LNCaP clone FGC (cell line): ENCODE measurements at places on chromosomes 13 and 19.
A peak's percentile ranks its signal among the peaks of the same experiment; 100 is the strongest.

DNA sequence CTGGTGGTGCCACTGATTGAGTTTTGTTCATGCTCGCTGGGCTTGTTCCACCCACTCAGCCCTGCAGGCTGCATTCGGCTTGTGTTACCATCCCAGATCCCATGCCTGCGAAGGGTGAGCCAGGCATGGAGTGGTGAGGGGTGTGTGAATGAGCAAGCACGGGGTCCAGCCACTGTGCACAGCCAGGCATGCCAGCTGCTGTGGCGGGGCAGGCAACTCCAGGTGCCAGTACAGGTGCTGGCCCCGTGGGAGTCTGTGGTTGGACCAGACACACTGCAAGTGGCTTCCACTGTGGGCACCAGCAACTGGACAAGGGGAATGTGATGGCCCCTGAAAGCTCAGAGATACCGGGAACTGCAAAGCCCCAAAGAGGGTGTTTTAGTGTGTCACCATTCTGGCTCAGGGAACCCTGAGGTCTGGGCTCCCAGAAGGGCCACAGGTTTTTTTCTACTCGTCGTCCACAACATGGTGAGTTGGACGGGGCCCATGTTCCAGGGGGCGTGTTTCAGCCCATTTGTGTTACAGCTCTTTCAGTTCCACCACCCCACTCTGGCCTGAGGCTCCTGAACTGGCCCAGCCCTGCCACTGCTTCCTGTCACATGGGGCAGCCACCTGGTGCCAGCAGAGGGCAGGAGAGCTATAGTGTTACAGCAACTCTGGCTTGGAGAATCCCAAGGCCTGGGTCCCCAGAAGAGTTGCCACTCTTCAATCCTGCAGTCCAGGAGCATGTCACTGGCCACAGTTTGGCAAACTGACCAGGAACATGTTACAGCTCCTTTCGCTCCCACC is 217.0 kb upstream of the OBI1 start:
- no peak for DNase-seq

- DNase-seq, result peak; percentile 0
Observed at GRCh38 chr13:37194428-37194861, 89.0 kb upstream of the CSNK1A1L start.

- no peak for DNase-seq
Observed at GRCh38 chr19:19120308-19121231, 17.7 kb downstream of the TMEM161A start.

- DNase-seq, result peak; percentile 58
Observed at GRCh38 chr19:35879770-35880317, 11.5 kb downstream of the APLP1 start.

DNA sequence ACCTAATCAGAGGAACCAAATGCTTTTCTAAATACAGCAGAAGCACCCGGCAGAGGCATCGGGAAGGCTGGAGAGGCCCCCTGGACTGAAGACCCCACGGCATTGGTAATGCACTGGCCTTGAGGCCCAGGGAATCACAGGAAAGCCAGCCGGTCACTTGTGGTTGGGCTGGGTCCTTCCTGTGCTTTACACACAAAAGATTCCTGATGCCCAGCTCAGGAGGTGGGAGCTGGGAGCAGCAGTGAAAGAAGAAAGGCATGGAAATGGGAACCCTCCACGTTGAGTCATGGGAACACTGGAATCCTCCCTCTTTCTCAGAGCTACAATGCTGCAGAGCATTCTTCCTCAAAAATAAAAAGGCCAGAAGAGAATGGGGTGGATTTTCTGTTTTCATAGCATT is 126.4 kb downstream of the TNFRSF19 start:
- DNase-seq, result no peak

GRCh38 chr13:27263438-27263837 is 7.2 kb upstream of the RASL11A start:
- no peak for DNase-seq

GRCh38 chr13:103466761-103467160 is 400.5 kb upstream of the SLC10A2 start:
- DNase-seq, result no peak

GRCh38 chr13:40251343-40252032 is 415.0 kb downstream of the FOXO1 start:
- no peak for DNase-seq

DNA sequence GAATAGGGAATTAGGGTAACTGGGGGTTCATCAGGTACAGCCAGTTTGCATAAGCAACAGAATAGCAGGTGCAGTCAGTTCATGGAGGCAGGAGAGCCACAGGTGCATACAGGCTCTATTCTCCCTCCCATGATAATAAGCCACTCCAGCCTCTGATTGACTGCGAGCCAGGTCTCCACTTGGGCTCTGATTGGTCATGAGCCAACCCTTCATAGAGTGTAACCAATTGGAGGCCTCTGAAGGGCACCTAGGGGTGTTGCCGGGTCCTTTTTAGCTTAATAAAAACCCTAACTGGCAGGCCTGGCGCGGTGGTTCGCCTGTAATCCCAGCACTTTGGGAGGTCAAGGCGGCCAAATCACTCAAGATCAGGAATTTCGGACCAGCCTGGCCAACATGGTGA is 8.7 kb upstream of the CKM start:
- no peak for DNase-seq

DNA sequence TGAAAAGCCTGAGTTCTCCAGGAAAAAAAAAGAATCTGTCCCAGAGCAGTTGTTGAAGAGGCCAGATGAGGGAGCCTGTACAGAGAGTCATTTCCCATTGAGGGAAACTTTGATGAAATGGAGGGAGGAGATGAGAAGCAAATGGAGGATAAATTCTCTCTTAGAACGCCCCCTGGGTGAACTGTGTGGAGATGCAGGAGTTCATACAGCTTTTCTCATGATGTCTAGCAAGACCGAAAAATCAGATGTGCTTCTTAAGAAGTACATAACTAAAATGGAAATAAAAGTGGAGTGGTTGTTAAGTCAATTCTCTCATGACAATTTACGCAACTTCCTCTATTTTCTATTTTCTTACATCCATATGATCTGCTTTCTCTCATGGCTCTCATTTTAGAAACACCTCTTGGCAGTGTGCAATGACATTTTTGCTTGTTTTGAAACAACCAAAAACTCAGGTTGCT is 1263.1 kb downstream of the PCDH9 start:
- peak; percentile 25 for DNase-seq

DNA sequence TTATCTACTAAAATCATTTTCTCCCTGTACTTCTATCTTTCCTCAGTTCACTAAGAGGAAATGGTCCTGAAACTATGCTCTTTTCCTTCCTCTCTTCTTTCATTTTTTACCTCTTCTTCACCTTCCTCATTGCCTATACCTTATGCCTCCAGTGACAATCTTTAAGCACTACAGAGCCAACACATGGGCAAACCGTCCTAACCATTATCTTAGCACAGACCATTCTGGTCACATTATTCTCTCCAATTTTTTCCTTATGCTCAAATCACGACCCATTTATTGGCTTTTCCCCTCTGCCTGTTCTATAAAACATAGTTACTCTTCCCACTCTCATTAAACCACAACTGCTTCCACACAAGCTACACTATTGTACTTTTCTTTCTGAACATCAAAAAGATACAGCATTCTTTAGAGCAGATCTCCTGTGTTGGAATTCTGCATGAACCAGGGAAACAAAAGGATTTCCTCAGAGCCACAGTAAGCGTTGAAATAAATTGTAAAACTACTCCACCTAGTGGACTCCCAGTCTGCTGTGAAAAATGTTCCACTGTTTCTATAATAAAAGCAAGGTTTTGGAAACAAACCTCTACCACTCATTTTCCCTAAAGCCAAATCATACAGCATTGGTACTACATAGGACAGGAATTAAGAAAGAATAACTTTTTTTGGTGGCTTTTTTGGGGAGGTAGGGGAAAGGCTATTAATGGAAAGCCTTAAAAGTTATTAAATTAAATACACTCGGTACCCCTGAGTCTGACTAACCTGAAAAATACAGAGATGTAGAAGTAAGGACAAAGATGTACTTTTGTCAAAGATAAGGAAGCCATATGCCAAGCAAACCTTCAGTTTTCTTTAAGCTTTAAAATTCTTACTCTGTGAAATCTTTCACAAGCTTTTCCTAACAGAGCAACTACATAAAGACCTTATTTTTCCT is 19.5 kb downstream of the NUFIP1 start:
- peak; percentile 25 for DNase-seq

GRCh38 chr13:41008349-41008980 is 10.7 kb downstream of the ELF1 start:
- no peak for DNase-seq

- DNase-seq, result no peak
Observed at GRCh38 chr13:34004676-34005075, 186.7 kb downstream of the RFC3 start.

DNA sequence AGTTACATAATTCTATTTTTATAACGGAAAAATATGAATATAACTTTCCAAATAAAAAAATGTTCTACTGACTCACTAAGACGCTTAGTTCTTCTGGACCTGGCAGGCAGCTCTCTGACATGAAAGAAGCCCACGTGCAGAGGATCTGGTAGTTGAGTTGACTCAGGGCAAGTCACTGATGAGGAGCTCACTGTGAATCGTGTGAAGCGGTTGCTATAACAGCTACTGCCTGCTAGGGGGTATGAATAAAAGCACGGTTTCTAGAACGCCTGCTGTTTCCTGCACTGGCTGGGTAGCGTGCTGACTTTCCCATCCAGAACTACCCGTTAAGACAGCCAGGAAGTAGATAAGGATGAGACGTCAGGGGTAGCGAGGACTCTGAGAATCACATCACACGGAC is 54.7 kb upstream of the WASF3 start:
- no peak for DNase-seq

GRCh38 chr19:6818246-6818645 is 45.7 kb downstream of the VAV1 start:
- no peak for DNase-seq

DNA sequence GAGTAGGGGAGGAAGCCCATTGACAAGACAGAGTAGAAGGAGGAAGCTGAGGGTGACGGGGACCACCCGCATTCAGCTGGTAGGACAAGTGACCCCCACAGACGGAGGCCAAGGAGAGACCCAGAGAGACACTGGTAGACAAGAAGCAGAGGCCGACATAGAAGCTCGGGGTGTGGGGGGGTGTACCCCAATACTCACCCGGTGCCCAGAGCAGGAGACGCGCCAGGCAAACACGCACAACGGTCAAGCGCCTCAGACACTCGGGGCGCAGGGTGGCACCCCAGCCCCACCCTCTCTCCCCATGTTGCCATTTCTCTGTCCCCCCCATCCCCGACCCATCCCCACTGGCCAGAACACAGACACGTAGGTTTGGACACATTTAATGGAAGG is 23.5 kb downstream of the SHANK1 start:
- DNase-seq, result no peak

DNA sequence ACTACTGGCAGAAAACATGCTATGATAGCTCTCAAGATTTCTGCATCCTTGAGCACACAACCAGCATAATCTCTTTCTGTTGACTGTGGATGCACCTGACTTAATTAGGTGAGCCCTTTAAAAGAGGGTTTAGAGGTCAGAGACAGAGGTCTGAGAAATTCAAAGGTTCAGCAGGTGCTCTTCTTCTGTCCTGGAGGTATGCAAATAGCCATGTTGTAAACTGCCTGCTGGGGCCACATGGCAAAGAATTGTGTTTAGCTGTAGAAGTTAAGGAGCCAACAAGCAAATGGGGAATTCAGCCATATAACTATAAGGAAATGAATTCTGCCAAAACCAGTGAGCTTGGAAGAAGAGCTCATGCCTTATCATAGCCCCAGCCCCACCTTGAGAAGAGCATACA is 11.6 kb upstream of the DCLK1 start:
- no peak for DNase-seq

GRCh38 chr13:113252516-113253095 is 43.2 kb downstream of the CUL4A start:
- DNase-seq, result no peak

DNA sequence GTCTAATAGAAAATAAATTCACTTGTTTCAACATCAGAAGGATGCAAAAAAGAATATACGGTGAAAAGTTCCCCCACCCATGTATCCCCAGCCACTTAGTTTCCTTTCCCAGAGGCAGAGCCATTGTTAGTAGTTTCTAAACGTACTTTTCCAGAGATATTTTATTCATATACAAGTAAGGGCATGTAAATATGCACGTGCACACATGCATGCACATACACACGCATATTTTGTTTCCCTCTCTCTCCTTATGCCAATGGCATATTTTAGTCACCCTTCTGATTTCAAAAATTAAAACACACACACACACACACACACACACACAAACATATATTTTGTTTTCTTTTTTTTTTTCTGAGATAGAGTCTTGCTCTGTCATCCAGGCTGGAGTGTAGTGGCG is 147.4 kb downstream of the PDS5B start:
- no peak for DNase-seq

DNA sequence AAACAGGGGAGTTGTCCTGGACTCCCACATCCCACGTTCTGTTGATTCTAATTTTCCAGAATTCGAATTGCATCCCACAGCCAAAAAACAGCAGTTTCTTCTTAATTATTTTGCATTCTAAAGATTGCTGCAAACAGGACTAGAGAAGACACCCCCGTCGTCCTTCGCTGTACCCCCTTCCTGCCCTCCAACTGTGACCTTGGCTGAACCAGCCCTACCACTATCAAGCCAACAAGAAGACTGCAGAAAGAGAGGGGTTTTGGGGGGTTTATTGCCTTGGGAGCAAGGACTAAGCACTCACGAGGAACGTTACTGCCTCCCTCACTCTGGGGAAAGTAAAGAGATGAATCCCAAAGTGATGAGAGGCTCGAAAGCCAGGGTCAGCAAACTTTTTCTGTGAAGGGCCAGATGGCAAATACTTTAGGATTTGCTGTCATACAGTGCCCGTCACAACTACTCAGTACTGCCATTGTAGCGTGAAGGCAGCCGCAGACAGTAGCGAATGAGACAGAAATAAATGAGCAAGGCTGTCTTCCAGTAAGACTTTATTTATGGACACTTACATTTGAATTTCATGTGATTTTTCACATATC is 32.5 kb upstream of the KATNAL1 start:
- DNase-seq, result no peak

- DNase-seq, result no peak
Observed at GRCh38 chr19:39818626-39819097, 15.3 kb downstream of the DYRK1B start.

GRCh38 chr13:93289842-93290241 is 63.2 kb downstream of the GPC6 start:
- DNase-seq, result no peak

GRCh38 chr19:5624018-5624663 is 1.3 kb downstream of the SAFB start:
- DNase-seq, result no peak

GRCh38 chr19:41932259-41932719 is 4.0 kb upstream of the ERFL start:
- no peak for DNase-seq

GRCh38 chr13:101869553-101869952 is 417.1 kb downstream of the ITGBL1 start:
- DNase-seq, result no peak

GRCh38 chr19:52536448-52536800 is 9.0 kb downstream of the ZNF808 start:
- DNase-seq, result no peak

DNA sequence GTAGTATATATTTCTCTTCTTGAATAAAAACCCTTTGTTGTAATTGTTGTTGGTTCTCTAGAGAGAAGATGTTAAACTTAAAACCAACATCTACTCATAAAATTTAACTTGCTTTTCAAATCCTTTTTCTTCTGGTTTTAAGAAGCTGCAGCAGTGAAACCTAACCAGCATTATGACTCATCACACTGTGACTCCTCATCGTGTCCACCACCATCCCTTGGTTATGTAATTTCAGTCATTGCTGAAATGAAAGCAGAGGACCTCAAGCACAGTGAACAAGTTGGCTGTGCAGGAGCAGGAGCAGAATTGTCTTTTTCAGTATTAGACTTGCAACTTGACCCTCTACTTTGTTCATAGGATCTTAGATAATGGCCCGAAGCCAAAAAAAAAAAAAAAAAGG is 64.9 kb upstream of the HTR2A start:
- DNase-seq, result no peak
